ENCODE measurements at places on chromosomes 7 and 10.

GRCh38 chr7:139562961-139563565 lies 39.6 kb downstream of the CLEC2L start:
- DNase-seq, result no peak

GRCh38 chr7:41981046-41982040 lies 255.7 kb downstream of the GLI3 start:
- no peak for DNase-seq

- DNase-seq, result no peak
These were observed 509.5 kb downstream of the PLXNA4 start for GRCh38 chr7:132066761-132067171.

DNA sequence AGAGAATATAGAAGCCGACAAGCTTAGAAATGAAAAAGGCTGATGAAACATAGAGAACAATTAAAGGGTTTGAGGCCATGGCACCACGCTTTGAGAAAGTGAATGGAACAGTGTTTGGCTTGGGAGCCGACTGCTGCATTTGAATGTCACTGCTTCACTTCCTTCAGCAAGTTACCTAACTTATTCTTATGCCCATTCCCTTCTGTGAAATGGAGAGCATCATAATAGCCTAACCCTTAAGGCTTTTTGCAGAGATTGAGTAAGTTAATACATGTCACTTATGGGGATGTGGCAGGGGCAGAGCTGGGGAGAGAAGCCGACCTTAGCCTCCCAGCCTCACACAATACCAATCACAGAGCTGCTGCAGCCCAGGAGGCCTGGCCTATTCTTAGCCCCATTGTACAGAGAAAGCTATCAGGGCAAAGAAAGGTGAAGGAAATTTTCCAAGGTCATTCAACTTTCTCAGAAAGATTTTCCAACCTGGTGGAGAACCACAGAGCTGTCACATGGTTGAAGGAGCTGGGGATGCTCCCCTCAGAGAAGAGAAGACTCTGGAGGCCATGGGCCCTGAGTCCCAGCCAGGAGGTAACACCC lies 186.0 kb upstream of the GDF10 start:
- DNase-seq, result no peak
